ENCODE measurements at places on chromosomes 3 and 15.

- no peak for DNase-seq
Observed at GRCh38 chr3:68287101-68287500, 632.7 kb upstream of the SUCLG2 start.

DNA sequence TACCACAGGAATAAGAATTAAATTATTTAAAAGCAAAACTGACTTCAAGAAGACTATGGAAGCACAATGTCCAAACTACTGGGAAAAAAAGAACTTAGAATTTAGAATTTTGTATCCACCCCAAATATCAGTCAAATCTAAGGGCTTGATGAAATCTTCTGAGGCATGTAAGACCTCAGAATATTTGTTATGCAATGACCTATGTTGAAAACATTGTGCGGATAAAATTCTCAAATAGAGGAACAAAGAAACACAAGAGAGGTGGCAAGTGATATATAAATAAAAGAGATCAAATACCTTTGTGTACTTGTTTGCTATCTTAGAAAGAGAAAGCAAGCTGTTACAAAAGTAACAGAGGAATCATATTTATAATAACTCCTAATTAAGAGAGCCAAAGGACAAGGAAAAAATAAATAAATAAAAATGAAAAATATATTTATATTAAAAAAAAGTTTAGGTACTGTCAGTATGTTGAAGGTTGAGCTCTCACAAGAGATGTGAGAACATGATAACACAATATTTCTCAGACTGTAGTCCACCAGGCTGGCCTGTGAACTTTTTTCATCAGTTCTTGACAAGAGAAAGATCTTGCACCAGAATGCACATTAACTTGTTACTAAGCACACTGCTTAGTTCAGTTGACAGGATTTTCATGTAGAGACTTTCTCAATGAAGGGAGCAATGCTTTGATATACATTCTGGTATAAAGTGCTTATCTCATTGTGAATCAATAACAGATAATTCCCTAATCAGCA lies 50.0 kb downstream of the CPA3 start:
- DNase-seq: no peak

DNA sequence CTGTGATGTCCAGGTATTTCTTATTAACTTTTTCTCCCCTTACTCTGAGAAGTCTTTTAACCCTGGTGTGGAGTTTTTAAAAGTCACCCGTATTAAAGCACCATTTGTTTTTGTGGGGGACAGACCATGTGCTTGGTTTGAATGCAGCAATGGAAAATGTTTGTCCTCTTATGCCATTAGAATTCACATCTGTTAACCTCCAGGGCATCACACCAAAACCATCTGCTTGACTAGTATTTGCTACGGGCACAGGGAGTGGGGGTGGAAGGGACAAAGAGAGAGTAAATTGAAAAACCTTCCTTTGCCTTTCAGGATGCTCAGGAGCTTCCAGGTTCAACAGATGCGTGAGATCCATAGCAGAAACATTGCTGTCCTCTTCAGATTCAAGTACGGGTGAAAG lies 61.4 kb upstream of the GOLGA8B start:
- DNase-seq: no peak

GRCh38 chr3:72604328-72604727 lies 243.9 kb downstream of the SHQ1 start:
- DNase-seq: no peak

DNA sequence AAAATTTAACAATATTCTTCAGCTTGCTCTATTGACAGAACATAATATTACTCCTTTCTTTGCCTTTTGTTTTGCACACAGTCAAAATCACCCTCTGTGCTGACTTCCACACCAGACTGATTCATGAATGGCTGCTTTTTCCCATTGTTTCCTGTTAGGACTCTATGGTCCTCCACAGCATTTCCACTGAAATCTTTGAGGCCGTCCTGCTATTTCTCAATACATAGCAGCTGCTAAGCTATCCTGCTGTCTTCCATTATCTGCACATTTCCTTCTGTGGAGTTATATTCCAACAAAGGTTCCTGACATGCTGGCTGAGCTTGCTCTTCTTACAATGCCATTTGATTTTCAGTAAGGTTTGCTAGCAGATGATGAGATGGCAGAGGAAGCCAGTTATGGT lies 153.3 kb downstream of the EPHA3 start:
- no peak for DNase-seq

- no peak for DNase-seq
Observed at GRCh38 chr3:82796765-82797164, 1035.3 kb upstream of the GBE1 start.
